ENCODE measurements at places on chromosomes 4 and X.

DNA sequence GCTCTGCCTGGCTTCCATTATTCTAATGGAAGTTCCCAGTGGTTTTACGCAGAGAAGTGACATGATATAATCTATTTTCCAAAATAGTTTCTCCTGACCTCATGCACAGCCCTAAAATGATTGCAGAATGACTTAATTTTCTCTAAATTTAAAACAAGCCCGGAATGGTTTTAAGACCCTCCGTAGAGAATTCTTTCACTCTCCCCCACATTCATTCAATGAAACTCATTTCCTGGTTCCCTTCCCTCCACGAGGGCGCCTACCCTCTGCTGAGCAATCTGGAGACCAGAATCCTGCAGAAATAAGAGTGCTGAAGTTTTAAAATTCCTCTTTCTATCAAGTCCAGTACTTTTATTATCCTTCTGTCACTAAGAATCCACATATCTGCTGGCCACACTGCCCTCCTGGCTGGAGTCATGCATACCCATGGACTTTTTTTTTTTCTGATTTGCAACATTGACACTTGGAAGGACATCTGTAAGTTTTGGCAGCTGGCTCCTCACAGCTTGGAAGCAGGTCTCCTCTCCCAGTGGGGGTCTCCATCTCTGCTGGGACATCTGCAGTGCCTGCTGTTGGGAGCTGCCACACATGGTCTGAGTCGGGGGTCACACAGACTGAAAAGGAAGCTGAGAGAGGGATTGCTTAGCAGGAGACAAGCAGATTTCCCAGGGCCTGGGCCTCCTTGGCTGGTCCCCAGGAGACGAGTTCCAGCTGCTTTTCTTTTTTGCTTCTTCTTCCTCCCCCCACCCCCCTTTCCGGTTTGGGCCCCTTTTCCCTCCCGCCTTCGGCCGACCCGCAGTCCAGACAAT, 86.1 kb downstream of the SOWAHB start:
- no peak for DNase-seq

DNA sequence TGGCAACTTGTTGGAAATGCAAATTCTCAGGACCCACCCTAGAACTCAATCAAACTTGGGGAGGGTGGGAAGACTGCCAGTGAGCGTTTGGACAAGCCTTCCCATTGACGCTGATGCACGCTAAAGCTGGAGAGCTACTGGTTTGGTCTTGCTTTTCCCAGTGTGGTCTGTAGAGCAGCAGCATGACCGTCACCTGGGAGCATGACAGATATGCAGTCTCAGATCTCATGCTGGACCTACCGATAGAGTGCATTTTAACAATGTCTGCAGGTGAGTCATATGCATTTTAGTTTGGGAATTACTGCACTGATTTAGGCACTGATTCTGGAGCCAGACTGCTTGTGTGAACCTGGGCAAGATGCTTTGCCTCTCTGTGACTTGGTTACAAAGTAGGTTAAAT, 27.2 kb downstream of the HPF1 start:
- DNase-seq = no peak

GRCh38 chr4:139763672-139764071, 98.1 kb downstream of the MGST2 start:
- peak; percentile 42 for DNase-seq

- DNase-seq = no peak
Observed at GRCh38 chr4:38914854-38915253, 47.2 kb downstream of the FAM114A1 start.

DNA sequence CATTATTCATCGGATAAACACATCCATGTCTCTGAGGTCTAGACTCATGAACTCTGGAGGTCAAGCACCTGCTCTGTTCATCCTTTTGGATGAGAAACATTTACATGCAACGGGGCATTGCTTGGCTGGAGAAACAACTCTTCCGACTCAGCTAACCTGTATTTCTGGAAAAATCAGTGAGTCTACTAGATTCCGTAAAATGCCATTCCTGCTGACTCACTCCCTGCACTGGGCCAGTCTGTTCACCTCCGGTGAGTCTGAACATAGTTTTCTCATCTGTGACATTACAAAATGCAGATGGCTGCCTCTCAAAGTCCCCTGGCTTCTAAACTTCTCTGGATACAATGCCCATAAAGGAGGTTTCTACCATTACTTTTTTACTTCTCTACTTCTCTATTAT, 185.7 kb upstream of the HS3ST1 start:
- no peak for DNase-seq

DNA sequence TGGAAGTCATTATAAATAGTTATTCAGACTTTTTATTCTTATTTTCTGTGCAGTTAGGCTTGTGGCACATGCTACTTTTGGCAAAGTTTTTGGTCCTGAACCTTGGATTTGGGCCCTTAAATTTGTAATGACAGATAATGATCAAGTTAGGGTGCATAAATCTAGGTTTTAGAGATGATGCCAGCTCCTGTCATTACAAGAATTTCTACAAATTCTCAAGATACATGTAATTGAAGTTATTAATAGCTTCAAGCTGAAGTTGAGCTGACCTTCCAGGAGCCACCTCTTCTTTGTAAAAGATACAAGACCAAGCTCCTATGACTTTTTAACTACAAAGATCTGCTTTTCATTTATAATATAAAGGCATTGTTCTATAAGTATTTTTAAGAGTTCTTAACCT, 255.6 kb upstream of the UGT8 start:
- DNase-seq = no peak

DNA sequence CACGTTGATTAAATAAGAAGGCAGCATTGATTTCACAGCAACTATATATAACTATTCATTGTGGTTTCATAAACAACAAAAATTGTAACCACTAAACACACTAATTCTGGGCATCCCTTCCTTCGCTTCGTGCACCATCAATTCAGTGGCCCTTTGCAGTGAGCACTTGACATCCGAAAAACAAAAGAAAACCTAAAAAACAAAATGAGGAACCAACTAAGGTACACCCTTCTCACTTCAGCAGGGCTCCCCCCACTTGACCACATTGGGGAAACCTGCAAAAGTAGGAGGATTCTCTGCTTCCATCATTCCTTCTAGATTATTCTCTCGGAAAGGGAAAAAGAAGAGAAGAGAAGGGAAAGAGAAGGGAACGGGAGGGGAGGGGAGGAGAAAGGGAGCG, 28.3 kb downstream of the NBDY start:
- DNase-seq = no peak

- no peak for DNase-seq
Observed at GRCh38 chr4:165151734-165152133, 39.1 kb upstream of the TMEM192 start.

DNA sequence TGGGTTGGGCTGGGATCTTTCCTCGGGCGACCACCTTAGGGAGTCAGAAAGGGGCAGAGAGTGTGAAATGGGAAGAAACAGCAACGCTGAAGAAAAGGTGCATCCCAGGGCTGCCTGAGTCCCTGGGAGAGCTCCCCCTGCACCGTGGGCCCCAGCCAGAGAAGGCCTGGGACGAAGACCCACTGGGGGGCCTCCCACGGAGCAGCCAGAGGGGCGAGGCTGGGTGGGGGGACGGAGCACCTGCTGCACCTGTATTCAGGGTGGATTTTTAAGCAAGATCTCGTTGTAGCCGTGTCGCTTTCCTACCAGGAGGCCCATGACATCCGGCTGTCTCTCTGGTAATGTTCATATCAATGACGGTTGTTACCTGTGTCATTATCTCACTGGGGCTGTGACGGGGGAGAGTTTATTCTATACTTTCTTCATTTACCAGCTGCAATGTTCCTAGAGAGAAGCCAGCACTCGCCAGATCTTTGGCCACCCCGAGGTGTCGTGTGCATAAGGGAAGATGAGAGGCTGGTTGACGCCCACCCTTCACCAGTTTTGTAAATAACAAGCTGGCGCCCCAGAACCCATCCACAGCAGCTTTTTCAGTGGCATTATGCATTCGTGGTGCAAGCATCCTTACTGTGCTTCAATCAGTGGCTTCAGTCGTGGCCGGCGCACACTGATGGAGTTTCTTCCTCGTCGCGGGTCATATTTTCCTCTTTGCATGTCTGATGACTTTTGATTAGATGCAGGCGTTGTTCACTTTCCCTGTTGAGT, 5.6 kb upstream of the PCGF3 start:
- no peak for DNase-seq

GRCh38 chr4:98720871-98721480, 62.6 kb upstream of the TSPAN5 start:
- no peak for DNase-seq

GRCh38 chrX:109728173-109728535, 4.9 kb downstream of the ACSL4 start:
- DNase-seq = no peak

DNA sequence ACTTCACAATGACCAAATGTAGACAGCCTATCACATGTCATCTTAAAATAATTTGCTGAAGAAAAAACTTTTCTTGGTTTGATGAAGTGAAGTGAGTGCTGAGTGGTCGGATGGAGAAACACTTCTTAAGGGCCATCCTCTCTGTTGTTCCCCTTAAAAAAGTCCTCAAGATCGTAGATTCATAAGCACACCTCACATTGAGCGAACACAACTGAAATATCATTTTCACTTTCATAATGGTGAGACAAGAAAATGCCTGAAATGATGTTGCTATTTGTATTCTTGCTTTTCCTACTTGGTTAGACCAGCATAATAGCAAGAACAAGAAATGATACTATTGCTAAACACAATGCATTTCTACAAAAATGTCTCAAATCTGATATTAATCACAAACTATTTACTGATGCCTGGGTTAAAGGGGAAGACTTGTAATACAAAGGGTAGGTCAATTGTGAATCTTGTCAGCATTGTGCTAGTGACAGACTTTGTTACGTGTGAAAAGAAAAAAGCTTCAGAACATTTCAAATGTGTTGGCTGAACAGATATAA, 305.6 kb upstream of the NR3C2 start:
- no peak for DNase-seq

GRCh38 chrX:105694839-105695238, 127.5 kb upstream of the NRK start:
- no peak for DNase-seq

DNA sequence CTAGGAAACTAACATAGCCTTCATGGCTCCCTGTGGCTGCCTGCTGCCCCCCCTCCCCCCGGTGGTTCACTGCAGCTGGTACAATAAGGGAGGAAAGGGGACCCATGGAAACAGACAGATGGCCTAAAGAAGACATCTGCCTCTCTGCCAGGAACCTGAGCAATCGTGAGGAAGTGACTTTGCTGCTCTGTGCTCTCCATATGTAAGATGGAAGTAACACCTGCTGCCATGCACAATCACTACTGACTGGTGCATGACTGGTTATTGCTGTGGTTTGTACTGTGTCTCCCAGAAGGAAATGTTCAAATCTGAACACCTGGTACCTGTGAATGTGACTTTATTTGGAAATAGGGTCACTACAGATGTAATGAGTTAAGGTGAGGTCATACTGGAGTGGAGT, 43.6 kb downstream of the CD99L2 start:
- DNase-seq = no peak

GRCh38 chrX:106300656-106301055, 132.6 kb downstream of the PWWP3B start:
- no peak for DNase-seq

- peak; percentile 4 for DNase-seq
Observed at GRCh38 chr4:24917076-24917856, 4.4 kb upstream of the CCDC149 start.

DNA sequence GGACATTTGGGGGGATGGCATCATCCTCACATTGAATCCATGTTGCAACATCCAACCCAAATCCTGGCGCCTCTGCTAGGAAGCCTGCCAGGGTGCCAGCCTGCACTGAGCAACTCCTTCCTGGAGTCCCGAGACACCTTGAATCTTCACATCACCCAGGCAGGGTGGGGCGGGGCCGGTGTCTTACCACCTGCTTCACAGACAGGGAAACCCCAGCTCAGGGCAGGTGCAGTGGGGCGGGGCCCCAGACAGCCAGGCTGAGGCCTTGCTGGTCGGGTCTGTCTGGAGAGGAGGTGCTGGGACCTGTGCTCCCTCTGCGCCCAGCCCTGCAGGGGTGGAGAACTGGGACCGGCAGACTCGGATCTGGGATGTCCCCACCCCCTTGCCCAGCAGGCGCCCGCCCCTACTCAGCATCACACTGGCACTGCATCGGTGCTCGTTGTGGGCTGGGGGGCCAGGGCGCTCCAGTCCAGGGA, 31.5 kb upstream of the HTRA3 start:
- DNase-seq = no peak

GRCh38 chrX:78979789-78980464, 34.7 kb downstream of the P2RY10 start:
- no peak for DNase-seq

- DNase-seq = no peak
Observed at GRCh38 chr4:102554992-102555391, 53.8 kb downstream of the NFKB1 start.

GRCh38 chr4:15451866-15452765, 17.6 kb upstream of the CC2D2A start:
- DNase-seq = no peak

DNA sequence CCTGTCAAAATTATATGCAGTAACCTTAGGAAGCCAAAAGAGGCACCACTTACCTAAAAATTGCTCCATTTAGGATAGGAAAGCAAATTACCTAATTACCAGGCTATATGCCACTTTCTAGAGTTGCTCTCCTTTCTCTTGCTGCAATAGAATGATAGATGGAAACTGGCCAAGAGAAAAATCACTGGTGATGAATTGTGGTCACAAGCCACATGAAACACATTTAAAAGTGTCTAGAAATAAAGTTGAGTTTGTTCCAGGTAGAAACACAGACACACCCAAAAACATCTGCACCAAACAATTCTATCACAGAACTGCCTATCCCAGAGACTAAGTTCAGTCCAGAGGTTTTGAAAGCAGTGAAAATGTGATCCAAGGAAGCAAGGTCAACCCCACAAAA, 337.7 kb downstream of the PCDH19 start:
- DNase-seq = no peak

- DNase-seq = no peak
Observed at GRCh38 chrX:56800307-56800706, 71.3 kb downstream of the NBDY start.

DNA sequence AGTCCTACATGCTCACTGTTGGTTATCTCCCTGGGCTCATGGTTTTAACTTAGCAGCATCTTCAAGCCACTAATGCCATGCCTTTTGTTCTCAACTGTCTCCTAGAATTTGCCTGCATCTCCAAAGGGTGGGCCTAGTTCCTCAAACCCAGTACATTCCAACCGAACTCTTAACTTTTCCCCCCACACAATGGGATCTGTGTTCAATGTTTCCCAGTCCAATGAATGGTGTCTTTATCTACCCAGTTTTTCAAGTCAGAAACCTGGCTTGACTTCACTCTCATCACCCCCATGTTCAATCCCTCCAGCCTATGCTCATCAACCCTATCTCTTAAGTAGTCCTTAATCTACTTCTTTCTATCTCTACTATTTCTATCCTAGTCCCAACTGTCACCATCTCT, 12.9 kb downstream of the CD40LG start:
- no peak for DNase-seq

- DNase-seq = no peak
Observed at GRCh38 chr4:96375367-96375766, 535.5 kb downstream of the PDHA2 start.

Data from NCI-H1092 treated with DMSO at 0.1 percent for 48 hours (cell line).